ENCODE measurements at places on chromosomes 7 and 10. TPM values are rescaled to one million over a fixed set of nuclear protein-coding genes. Genes with fewer than 3 reads are reported as not detected.

DNA sequence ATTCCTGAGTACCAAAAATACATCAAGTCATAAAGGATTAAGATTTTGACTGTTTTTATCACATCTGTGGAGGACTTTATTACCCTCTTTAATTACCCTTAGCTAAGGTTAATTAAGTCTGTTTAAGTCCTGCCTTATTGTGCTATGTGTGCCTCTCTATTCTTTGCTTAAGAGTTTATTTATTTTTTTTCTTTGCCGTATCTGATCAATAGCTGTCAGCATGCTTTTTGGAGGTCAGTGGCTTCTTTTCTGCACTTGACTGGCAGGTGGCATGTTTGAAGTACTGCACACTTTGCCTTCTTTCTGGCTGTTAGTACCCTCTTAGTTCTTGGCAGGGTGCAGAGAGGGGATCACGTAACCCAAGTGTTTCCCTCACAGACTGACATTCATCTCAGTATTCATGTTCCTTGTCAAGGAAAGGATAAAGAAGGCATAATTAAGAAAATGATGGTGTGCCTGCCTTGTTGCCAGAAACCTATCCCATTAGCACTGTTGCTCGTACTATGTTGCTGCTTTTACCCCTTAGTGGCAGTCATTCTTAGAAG is 225.8 kb downstream of the EXOC4 start:
- no peak overlapping the region for H3K4me3 ChIP-seq
- H3K27me3 ChIP-seq: no peaks in the 10 kb centered on the region
- peak overlapping the region; percentile 7 for H3K27ac ChIP-seq
- H3K36me3 ChIP-seq: no peaks in the 10 kb centered on the region
- DNase-seq: no peak

DNA sequence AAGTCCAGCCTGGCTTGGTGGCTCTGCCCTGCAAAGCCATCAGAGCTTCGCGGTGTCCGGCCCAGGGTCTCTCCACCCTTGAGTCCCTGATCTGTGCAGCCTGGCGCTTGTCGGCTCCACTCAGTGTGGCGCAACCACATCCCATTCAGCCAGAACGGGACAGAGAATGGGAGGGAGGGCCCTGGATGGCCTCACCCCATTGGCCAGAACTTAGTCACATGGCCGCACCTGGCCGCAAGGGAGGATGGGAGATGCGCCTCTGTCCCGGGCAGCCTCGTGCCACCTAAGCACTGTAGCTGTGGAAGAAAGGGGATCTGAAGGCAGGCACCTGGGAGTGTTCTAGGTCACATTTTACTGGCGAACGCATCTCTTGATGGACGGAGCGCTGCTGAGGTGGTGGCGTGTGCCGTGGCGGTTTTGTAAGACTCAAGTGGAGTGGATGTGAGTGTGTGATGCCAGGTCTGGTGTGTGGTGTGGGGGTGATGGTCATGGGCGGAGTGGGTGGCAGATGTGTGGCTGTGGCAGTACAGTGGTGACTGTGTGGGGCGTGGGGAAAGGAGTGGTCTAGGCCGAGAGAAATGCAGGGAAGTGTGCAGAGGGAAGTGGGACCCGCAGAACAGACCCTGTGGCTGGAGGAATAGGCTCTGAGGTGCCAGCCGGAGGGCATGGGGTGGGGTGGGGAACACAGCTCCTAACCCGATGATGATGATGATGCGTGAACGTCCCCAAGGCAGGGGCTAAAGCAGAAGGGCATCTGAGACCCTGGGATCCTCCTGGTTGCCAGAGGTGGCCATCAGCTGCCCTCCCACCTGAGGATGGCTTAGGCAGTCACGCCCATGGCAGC is 19.0 kb downstream of the CLEC2L start:
- H3K4me3 ChIP-seq: no peak overlapping the region
- H3K36me3 ChIP-seq: no peaks in the 10 kb centered on the region
- H3K4me1 ChIP-seq: no peaks in the 10 kb centered on the region
- DNase-seq: no peak
- H3K27ac ChIP-seq: no peak overlapping the region

- no peaks in the 10 kb centered on the region for H3K4me1 ChIP-seq
- H3K27ac ChIP-seq: no peak overlapping the region
- no peak for DNase-seq
- H3K27me3 ChIP-seq: no peaks in the 10 kb centered on the region
- H3K4me3 ChIP-seq: no peak overlapping the region
These were observed 162.1 kb downstream of the TCF7L2 start for GRCh38 chr10:113111900-113112853.

GRCh38 chr10:116237970-116238369 is 35.0 kb downstream of the GFRA1 start:
- H3K36me3 ChIP-seq: no peaks in the 10 kb centered on the region
- H3K27ac ChIP-seq: no peak overlapping the region
- no peak overlapping the region for H3K4me3 ChIP-seq
- DNase-seq: no peak

DNA sequence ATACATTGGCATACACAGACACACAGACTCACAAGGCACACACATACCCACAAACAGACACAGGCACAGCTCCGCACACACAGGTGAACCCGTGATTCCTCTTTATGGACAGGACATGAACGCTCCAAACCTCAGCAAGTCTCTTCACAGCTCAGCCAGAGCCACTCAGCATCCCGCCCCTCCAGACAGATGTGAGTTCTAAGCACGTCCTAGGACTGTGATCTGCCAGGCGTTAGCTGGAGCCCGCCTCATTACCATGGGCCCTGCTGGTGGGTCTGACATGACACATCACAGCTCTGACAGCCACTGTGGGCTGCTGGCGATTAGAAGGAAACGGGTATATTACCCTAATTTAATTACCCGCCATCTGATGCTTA is 176.7 kb upstream of the PPP2R2D start:
- no peaks in the 10 kb centered on the region for H3K36me3 ChIP-seq
- peaks cover 7% of the 10 kb centered on the region for H3K27me3 ChIP-seq
- H3K4me1 ChIP-seq: peaks cover 9% of the 10 kb centered on the region
- DNase-seq: no peak
- no peak overlapping the region for H3K4me3 ChIP-seq

GRCh38 chr7:157984423-157985163 is 603.0 kb downstream of the PTPRN2 start:
- H3K27ac ChIP-seq: no peak overlapping the region
- H3K36me3 ChIP-seq: no peaks in the 10 kb centered on the region
- H3K4me1 ChIP-seq: no peaks in the 10 kb centered on the region
- H3K27me3 ChIP-seq: no peaks in the 10 kb centered on the region

The NKX2-3 gene
- total RNA-seq: not detected

The ANKRD30A gene
- not detected for total RNA-seq

Data from naive thymus-derived CD8-positive, alpha-beta T cell (primary cell).